Neural crest cell (in vitro differentiated cells): ENCODE measurements at places on chromosomes 7 and 10. TPM values are rescaled to one million over a fixed set of nuclear protein-coding genes. Genes with fewer than 3 reads are reported as not detected.

- no peaks in the 10 kb centered on the region for H3K27me3 ChIP-seq
- no peak for DNase-seq
- H3K4me1 ChIP-seq: peaks cover 34% of the 10 kb centered on the region
- H3K4me3 ChIP-seq: no peak overlapping the region
- peaks cover 18% of the 10 kb centered on the region for H3K36me3 ChIP-seq
Measured at GRCh38 chr10:126006906-126007305, 110.5 kb downstream of the FANK1 start.

DNA sequence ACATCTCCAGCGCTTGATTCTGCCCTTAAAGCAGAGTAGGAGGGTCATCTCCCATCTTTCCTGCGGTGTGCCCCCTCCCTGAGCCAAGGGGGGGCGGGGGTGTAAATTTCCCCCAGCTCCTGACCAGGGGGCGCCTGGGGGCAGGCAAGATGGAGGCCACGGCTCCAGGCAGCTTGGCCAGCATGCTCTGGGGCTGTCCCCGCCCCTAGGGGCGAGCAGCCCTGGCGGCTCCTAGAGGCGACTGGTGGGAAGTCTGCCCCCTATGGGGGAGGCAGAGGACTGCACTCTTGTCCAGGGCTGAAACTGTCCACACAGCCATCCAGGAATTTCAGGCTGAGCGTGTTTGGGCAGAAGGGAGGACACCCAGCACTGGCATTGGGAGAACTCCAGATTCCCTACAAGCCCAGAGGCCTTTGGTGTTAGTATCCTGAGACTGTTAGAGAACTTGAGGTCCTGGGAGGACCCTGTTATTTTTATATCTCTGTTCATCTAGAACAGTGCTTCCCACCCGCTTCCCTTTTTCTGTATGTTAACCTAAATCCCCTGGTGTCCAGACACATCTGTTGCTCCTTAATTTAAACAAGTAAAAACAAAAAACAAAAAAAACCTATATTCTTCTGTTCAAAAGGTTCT, 4.6 kb downstream of the STRA8 start:
- no peaks in the 10 kb centered on the region for H3K36me3 ChIP-seq
- peaks cover 4% of the 10 kb centered on the region for H3K4me1 ChIP-seq

GRCh38 chr10:132502544-132503300, 34.9 kb upstream of the INPP5A start:
- no peak overlapping the region for H3K27ac ChIP-seq
- no peaks in the 10 kb centered on the region for H3K27me3 ChIP-seq

DNA sequence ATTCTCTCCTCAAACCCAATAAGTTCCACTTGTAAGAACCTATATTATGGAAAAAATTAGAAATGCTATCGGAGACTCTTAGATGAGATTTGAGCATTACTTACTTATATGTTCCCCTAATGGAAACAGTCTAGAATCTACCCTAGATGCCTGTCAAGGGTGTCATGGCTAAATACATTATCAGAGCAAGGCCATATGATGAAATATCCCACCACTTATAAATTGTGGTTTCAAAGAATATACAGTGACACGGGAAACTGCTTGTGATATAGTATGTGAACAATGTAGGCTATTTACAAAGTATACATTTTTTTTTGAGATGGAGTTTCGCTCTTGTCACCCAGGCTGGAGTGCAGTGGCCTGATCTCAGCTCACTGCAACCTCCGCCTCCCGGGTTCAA, 46.3 kb upstream of the CTBP2 start:
- no peak for DNase-seq
- no peak overlapping the region for H3K4me3 ChIP-seq
- H3K27ac ChIP-seq: no peak overlapping the region
- no peaks in the 10 kb centered on the region for H3K36me3 ChIP-seq

DNA sequence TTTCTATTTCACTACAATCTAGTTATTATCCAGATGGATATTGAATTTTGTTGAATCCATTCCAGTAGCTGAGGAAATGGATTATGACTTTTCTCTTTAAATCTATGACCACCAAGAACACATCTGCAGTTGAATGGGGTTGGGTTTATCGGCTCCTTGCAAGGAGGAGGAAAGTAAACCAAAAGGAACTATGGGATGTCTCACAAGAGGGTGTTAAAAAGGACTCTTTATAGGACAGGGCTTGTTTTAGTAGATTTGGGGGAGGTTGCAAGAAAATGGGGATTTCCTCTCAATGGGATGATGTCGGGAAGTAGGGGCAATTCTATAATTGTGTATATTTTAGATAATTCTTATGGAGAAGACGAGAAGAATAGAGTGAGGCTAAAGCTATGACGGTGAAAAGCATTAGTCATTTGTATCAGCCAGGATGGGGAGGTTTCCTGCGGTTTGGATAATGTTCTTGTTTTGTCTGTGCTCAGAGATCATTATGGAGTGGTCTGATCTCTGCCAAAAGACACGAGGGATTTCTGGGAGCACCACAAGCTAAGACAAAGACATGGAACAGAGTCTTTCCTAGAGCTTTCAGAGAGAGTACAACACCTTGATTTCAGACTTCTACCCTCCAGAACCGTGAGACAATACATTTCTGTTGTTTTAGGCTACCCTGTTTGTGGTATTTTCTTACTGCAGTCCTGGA, 5.3 kb upstream of the LRRC61 start:
- peaks cover 12% of the 10 kb centered on the region for H3K4me1 ChIP-seq
- H3K4me3 ChIP-seq: no peak overlapping the region
- DNase-seq: no peak
- no peaks in the 10 kb centered on the region for H3K36me3 ChIP-seq

GRCh38 chr10:76459016-76459730, 1027.7 kb downstream of the LRMDA start:
- H3K4me3 ChIP-seq: no peak overlapping the region
- no peaks in the 10 kb centered on the region for H3K27me3 ChIP-seq
- peaks cover 5% of the 10 kb centered on the region for H3K4me1 ChIP-seq

GRCh38 chr7:2211259-2211880, 21.4 kb downstream of the MAD1L1 start:
- no peaks in the 10 kb centered on the region for H3K4me1 ChIP-seq
- peaks cover 23% of the 10 kb centered on the region for H3K36me3 ChIP-seq
- DNase-seq: no peak
- H3K27me3 ChIP-seq: no peaks in the 10 kb centered on the region
- no peak overlapping the region for H3K4me3 ChIP-seq
- no peak overlapping the region for H3K27ac ChIP-seq

DNA sequence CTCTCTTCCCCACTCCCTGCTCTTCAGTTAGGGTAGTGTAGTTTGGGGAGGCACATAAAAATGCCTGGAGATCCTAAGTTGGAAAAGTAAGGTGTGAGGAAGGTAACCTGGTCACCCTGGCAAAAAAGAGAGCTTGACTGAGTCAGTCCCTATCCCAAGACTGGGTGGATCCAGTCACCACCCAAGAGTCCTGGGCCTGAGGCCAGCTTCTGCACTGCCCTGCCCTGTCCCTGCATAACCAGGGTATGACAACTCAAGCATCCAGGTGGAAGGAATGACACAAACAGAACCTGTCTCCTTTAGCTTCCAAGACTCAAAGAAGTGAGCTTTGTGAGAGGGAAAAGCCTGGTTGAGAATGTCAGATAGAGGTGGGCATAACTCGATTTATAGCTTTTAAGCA, 26.9 kb upstream of the SORBS1 start:
- DNase-seq: no peak
- no peaks in the 10 kb centered on the region for H3K4me1 ChIP-seq
- H3K27ac ChIP-seq: no peak overlapping the region
- no peaks in the 10 kb centered on the region for H3K36me3 ChIP-seq
- H3K27me3 ChIP-seq: peaks cover 2% of the 10 kb centered on the region
- H3K4me3 ChIP-seq: no peak overlapping the region

DNA sequence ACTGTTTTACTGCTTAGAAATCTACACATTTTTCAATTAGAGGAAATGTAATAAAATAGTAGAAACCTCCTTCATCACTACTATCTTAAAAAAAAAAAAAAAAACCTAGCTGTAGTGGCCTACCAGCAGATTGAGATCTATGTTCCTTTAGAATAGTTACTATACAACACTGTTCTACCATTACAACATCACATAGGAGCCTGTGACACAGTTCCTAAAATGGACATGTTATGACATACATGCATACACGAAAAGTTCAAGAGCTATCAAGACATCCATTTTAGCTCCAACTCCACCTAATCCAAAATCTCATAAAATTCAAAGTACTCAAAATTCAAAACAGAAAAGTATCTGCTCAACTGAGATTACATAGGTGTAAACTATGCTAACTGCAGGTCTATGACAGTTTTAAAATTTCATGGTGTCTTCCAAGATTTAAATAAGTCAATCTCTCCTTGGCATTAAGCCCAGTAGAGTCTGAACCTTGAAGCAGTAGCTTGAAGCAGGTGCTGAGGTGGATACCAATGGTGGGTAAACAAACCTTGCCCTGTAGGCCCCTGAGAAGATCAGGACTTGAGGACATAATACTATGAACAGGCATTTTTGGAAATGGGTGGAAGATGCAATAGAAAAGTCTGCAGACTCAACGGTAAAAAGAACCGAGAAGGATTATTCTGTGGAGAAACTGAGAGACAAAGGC, 17.0 kb downstream of the CACUL1 start:
- no peak for DNase-seq
- no peak overlapping the region for H3K4me3 ChIP-seq
- H3K27ac ChIP-seq: no peak overlapping the region
- no peaks in the 10 kb centered on the region for H3K27me3 ChIP-seq
- peaks cover 23% of the 10 kb centered on the region for H3K4me1 ChIP-seq

GRCh38 chr10:113530476-113530875, 22.4 kb upstream of the HABP2 start:
- no peak overlapping the region for H3K27ac ChIP-seq
- H3K4me3 ChIP-seq: no peak overlapping the region
- DNase-seq: no peak
- no peaks in the 10 kb centered on the region for H3K36me3 ChIP-seq
- H3K4me1 ChIP-seq: no peaks in the 10 kb centered on the region

GRCh38 chr7:135602304-135602703, 44.6 kb downstream of the NUP205 start:
- no peaks in the 10 kb centered on the region for H3K27me3 ChIP-seq
- H3K4me3 ChIP-seq: no peak overlapping the region
- H3K27ac ChIP-seq: no peak overlapping the region
- peaks cover 13% of the 10 kb centered on the region for H3K36me3 ChIP-seq
- no peaks in the 10 kb centered on the region for H3K4me1 ChIP-seq

DNA sequence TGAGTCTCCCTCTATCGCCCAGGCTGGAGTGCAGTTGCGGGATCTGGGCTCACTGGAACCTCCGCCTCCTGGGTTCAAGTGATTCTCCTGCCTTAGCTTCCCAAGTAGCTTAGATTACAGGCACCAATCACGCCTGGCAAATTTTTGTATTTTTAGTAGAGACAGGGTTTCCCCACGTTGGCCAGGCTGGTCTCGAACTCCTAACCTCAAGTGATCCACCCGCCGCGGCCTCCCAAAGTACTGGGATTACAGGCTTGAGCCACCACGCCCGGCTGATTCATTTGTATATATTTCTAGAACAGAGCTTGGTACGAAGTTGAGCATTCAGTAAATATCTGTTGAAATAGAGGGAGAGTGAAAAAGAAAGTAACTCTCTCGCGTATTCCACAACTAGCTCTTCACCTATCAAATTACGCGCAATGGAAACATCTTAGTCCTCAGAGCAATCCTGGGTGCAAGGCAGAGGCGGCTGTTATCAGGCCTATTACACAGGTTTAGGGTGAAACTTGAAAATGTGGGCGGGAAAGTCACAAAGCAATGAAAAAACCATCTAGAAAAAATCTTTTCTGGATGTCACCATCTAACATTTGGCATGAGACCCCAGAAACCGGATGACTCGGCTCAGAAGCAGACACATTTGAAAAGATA, 707 bp upstream of the GHITM start:
- peak overlapping the region; percentile 97 for H3K27ac ChIP-seq
- peak; percentile 8 for DNase-seq
- H3K36me3 ChIP-seq: no peaks in the 10 kb centered on the region
- H3K4me1 ChIP-seq: peaks cover 26% of the 10 kb centered on the region

GRCh38 chr7:135597926-135598305, 40.2 kb downstream of the NUP205 start:
- H3K36me3 ChIP-seq: peaks cover 6% of the 10 kb centered on the region
- H3K4me1 ChIP-seq: no peaks in the 10 kb centered on the region
- no peak overlapping the region for H3K27ac ChIP-seq
- no peaks in the 10 kb centered on the region for H3K27me3 ChIP-seq
- no peak overlapping the region for H3K4me3 ChIP-seq

Gene TUBAL3
- total RNA-seq: not detected in 2 replicates

- no peaks in the 10 kb centered on the region for H3K27me3 ChIP-seq
- no peak overlapping the region for H3K27ac ChIP-seq
- H3K4me3 ChIP-seq: no peak overlapping the region
- no peak for DNase-seq
- H3K36me3 ChIP-seq: peaks cover 7% of the 10 kb centered on the region
Measured at GRCh38 chr7:134433430-134433829, 25.5 kb downstream of the AKR1B1 start.

- no peak for DNase-seq
- no peaks in the 10 kb centered on the region for H3K36me3 ChIP-seq
- no peaks in the 10 kb centered on the region for H3K27me3 ChIP-seq
- no peak overlapping the region for H3K27ac ChIP-seq
Measured at GRCh38 chr10:48316236-48316635, 9.8 kb downstream of the MAPK8 start.

- no peak overlapping the region for H3K27ac ChIP-seq
- H3K36me3 ChIP-seq: no peaks in the 10 kb centered on the region
- no peak overlapping the region for H3K4me3 ChIP-seq
- H3K4me1 ChIP-seq: no peaks in the 10 kb centered on the region
Measured at GRCh38 chr7:106463851-106464611, 179.2 kb upstream of the NAMPT start.

GRCh38 chr7:73442903-73443500, 9.4 kb downstream of the FZD9 start:
- no peak overlapping the region for H3K27ac ChIP-seq
- H3K36me3 ChIP-seq: peaks cover 29% of the 10 kb centered on the region
- H3K4me1 ChIP-seq: peaks cover 14% of the 10 kb centered on the region
- DNase-seq: no peak
- H3K4me3 ChIP-seq: no peak overlapping the region

DNA sequence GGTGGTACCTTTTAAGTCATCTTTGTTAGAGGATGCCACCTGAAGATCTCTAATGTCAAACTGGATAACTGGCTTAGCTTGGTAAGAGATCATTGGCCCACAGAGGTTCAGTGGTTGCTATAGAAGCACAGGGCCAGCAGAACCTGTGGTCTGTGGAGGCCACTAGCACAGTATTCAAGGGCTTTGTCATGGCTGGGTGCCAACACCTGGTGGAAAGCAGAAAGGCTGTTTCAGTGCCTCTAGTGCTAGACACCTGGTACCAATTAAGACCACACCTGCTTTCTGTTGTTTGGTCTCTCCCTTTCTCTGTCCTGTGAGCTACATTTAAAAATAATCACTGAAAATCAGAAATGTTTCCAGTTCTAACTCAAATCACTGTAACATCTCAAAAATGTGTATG, 10.0 kb upstream of the PCGF5 start:
- H3K27ac ChIP-seq: no peak overlapping the region
- no peak for DNase-seq
- H3K4me3 ChIP-seq: no peak overlapping the region
- H3K36me3 ChIP-seq: no peaks in the 10 kb centered on the region

Gene BCCIP
- total RNA-seq: 89.7 and 89.8 TPM in 2 replicates
